ENCODE measurements at places on chromosomes 5 and 9.

- no peak for DNase-seq
These were observed 440.0 kb downstream of the ENC1 start for GRCh38 chr5:74200560-74200959.

DNA sequence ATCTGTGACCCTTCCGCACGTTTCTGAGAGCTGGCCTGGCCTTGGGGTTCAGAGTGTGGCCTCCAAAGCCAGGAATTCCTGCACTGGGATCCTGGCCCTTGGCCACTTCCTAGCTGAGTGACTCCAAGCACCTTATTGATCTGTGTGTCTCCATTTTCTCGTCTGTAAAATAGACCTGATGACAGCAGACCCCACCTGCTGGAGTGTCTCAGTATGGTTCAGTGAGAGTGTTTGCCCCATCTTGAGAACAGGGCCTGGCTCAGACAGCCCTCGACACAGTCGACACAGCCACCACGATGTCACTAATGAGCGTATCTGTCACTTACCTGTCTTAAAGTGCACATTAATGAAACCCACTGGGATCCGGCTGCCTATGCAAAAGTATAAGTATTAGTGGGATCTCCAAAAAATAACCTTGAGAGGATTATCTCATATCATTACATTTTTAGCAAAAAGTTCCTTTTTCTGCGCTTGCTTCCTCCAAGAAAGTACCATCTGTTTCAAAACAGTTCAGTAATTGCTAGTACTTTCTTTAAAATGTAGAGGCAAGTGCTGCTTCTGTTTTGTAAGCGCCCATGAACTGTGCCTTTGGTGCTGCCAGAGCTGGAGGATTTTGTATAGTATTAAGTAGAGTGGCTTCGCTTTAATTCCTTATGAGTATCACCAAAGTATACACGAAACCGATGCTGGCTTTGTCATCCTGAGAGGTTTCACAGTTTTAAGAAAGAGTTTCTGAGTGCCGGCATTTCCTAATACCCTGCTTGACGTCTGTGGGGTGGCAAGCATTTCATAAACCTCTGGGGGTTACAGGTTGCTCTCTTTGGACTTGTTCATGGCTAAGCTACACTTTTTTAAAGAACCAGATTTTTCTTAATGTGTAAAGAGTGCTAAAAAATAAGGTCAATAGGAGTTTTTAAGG lies 31.7 kb downstream of the UBE2QL1 start:
- DNase-seq = no peak

- DNase-seq = no peak
These were observed 2.9 kb upstream of the ARHGEF28 start for GRCh38 chr5:73623060-73623459.

GRCh38 chr5:7784683-7785380 lies 66.1 kb downstream of the CFAP90 start:
- DNase-seq = no peak

DNA sequence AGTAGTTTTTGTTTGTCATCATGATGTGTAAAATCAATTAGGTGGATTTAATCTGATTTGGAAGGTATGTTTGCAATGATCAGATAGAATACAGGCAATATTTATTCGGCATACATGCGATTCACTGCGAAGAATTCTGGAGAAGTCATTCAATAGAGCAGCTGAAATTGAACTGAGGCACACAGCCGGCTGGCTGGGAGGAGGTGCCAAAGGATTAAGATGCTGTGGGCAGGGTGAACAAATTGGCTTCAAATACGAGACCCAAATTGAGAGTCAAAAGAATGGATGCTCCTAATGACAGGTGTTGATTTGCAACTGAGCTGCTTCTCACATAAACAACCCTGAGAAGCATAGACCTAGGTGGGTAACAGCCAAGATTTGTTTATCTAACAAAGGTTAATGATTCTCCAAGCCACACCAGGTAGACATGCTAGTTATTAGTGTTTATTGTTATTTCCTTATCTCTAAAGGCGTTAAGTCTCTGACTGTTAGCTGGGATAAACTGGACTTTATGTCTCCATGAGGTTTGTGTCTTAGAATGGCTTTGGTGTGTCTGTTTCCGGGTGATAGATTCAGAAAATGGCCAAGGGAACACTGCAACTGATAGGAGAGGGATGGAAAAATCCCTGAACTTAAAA lies 55.3 kb upstream of the CLINT1 start:
- no peak for DNase-seq

DNA sequence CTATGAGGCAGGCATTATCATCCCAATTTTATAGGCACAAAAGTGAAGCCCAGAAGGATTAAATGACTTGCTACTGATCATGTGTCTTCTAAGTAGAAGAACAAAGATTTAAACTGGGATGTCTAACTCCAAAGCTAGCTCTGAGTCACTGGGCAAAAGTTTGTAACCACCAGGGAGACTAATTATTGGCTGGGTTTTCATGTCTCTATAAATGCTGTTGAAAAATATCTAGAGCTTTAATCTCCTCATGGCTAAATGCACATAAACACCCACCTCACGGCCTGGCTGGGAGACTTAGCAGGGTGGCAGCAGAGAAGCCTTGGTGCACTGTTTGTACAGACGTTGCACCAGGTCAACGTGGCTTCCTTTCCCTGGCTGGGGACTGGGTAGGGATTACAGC lies 144.6 kb downstream of the MELK start:
- DNase-seq = no peak

- DNase-seq = no peak
These were observed 364.6 kb downstream of the BRINP1 start for GRCh38 chr9:119004618-119004990.

- no peak for DNase-seq
These were observed 677.3 kb upstream of the FTMT start for GRCh38 chr5:121174351-121174750.

- peak; percentile 15 for DNase-seq
These were observed 66.4 kb downstream of the RETREG1 start for GRCh38 chr5:16550316-16550952.

GRCh38 chr9:123048748-123049147 lies 15.3 kb downstream of the GPR21 start:
- no peak for DNase-seq

DNA sequence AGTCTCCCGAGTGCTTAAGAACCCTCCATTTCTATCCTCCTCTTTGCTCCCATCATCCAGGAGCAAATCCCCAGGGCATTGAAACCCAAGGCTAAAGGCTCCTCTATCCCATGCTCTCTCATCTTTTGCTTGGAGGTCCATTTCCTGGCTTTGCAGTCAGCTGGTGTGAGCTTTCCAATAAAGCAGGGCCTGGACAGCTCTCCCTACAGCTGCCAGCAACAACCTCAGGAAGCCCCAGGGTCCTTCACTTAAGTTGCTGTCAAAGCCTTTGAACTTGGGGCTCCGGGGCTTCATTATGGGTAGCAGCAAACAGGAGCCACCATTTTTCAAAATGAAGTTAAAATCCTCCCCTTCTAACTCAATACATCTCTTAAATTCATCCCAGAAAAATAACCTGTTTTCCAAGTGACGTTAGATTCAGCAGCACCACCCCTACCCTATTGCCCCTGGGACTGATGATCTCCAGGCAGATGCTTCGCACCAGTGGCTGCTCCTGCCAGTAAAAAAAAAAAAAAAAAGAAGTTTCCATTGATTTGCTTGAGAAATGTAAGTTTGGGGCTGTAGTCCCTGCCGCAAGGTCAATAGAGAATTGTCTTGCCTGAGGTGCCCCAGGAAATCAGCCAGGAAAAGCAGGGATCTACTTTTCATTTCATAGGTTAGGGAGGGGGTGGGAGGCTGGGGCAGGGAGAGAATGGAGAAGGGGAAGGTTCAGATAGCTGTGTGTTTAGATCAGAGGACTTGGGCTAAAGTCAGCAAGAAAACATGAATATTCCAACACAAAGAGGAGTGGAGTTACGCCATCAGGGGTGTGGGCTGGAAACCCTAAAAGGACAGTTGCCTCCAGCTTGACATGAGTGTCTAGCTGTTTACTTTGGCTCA lies 83.8 kb upstream of the IL6ST start:
- DNase-seq = no peak

GRCh38 chr9:2486988-2487387 lies 134.6 kb upstream of the VLDLR start:
- DNase-seq = no peak

DNA sequence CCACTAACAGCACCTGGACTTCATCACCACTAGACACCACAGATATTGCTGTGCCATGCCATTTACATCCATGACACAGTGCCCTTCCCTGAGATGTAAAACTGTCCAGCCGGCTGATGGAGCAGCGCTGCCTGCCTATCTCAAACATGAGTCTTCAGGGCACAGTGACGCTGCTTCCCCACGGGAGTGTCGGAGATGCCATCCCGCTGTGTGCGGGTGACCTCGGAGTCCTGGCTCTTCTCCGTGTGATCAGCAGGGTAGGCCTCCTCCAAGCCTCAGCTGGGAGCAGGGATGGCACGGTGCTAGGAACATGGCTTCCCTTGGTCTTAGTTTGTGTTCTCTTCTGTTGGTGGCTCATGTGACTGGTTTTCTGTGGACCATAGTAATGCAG lies 130.3 kb upstream of the FAM120A start:
- DNase-seq = no peak

- DNase-seq = no peak
These were observed 36.6 kb upstream of the RAPGEF1 start for GRCh38 chr9:131776473-131776872.

DNA sequence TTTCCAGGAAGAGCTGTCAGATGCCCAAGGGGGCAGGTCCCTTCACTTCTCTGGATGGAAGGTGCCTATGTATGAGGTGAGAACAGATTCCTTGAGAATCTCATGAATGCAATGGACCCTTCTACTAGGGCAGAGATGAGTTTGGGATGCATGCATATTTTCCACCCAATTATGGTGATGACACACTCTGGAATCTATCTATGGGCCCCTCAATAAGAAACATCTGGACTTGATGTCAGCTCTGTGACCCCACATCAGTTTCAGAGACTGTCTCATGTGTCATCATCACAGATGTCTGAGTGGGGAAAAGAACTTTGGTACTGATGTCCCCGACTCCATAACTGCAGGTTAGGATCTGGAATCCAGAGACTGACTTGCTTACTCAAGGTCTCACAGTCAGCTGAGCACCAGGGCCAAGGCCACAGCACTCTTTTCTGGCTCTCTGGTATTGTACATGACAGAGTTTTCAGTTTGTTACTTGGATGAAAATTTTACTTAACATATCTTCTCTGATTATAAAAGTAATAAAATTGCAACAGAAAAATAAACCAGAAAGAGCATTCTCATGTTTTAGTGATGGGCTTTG lies 177.0 kb downstream of the DCP2 start:
- DNase-seq = no peak

DNA sequence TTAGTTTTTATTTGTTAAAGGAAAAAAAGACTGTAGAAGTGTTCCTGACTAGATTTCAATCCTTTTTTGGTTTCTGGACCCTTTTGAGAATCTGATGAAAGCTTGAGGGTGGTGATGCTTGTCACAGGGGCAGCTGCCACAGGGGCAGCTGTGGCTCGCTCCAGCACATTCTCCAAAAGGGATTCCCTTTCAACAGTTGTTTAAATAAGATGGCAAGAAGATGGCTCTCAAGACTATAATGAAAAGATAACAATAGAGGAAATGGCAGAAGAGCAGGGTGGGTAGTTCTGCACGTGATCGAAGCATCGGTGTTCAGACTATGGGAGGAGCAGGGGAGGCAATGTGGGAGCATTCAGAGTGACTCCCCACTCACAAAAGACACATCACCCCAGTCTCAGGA lies 46.5 kb upstream of the TNFAIP8 start:
- DNase-seq = no peak

GRCh38 chr5:67976891-67977601 lies 238.5 kb upstream of the PIK3R1 start:
- no peak for DNase-seq

DNA sequence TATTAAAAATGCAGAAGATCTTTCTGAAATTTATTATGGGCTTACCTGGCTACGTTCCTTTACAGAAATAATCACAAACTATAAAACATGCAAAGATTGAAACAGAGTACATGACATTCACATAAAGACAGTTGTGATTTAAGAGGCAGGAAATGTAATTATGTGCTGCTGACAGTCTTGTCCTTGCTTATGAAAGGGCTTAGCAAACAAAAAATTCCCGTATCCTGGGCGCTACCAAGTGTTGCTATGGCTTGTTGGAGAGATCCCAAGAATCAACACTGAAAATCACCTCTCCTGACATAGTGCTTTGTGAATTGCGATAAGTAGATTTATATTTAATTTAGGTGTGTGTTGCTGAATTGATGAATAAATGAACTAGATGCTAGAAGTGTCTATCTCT lies 352.5 kb upstream of the C9orf72 start:
- DNase-seq = no peak

GRCh38 chr5:157745041-157745456 lies 1.5 kb downstream of the LSM11 start:
- no peak for DNase-seq

DNA sequence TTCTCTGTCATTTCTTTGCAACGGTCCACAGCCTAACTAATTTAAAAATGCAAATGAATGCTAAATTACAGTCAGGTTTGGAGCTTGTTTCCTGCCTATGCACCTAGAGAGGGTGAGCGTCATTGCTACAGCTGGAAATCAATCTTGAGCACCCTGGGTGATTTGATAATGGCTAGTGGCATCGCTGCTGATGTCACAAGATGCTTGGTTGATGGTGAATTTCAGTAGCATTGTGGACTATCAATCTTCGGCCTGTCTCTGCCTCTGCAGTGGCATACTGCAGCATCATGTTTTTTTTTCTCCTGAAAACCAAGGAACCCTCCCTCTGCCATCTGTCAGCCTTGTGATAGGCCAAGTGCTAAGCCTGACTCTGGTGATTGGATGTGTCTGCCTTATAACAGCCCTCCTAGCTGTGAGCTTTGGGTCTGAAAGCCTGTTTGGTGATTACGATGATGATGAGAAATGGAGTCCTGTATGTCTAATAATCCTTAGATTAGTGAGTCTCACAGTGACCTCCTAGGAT lies 75.3 kb downstream of the NMUR2 start:
- DNase-seq = no peak

DNA sequence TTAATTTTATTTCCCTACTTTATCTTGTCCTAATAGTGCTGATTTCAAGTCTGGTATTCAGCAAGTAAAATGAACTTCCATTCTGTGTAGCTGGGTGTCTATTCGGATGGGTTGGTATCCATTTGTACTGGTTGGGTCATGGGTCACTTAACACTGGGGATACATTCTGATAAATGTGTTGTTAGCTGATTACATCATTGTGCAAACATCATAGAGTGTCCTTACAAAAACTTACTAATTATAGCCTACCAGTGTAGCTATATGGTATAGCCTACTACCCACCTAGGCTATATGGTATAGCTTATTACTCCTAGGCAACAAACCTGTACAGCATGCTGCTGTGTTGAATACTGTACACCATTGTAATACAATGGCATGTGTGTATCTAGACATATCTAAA lies 1373.7 kb upstream of the DMAC1 start:
- DNase-seq = peak; percentile 11

- DNase-seq = no peak
These were observed 594.1 kb upstream of the BRINP1 start for GRCh38 chr9:119963258-119963797.

- DNase-seq = no peak
These were observed 130.3 kb downstream of the CDC42SE2 start for GRCh38 chr5:131394128-131394527.

DNA sequence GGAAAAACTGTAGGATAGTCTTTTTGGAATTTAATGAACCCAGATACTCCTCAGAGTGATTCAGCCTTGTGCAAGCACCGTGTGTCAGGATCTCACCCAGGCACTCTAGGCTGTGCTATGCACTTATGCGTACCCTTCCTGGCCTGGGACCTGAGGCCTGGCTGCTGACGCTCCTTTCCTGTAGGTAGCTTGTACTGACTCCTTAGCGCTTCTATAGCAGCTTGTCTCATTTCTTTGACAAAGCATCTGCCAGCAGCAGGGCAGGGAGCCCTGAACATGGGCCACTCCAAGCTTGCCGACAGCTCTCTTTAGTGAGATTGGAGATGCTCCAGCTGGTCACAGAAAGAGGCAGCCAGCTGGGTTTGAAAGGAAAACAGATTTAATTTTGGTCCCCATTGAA lies 147.3 kb downstream of the SGCD start:
- no peak for DNase-seq
